ENCODE measurements at places on chromosomes 13 and 19. TPM values are rescaled to one million over a fixed set of nuclear protein-coding genes. Genes with fewer than 3 reads are reported as not detected.

GRCh38 chr19:16461630-16462051 is 10.1 kb downstream of the EPS15L1 start:
- no peak overlapping the region for H3K27ac ChIP-seq
- DNase-seq, result no peak
- H3K4me3 ChIP-seq, result no peak overlapping the region
- no peaks in the 10 kb centered on the region for H3K36me3 ChIP-seq
- H3K27me3 ChIP-seq, result no peaks in the 10 kb centered on the region

DNA sequence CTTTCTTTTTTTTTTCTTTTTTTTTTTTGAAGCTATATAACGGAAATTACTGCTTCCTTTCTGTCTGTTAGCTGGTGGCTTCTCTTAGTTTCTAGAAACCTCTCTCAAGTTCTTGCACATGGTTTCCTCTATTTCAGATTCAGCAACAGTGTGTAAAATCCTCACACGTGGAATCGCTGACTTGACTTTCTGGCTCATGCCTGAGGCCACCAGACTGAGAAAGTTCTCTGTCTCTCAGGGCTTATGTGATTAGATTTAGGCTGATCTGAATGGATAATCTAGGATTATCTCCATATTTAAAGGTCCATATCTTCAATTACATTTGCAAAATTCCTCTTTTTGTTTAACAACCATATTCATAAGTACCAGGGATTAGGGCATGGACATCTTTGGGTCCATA is 856.3 kb upstream of the SLITRK6 start:
- no peaks in the 10 kb centered on the region for H3K4me1 ChIP-seq
- no peaks in the 10 kb centered on the region for H3K27me3 ChIP-seq
- no peak overlapping the region for H3K4me3 ChIP-seq
- DNase-seq, result no peak
- no peak overlapping the region for H3K27ac ChIP-seq

- H3K4me3 ChIP-seq, result peak overlapping the region; percentile 93
- H3K4me1 ChIP-seq, result peaks cover 42% of the 10 kb centered on the region
- no peaks in the 10 kb centered on the region for H3K27me3 ChIP-seq
- peak; percentile 86 for DNase-seq
- H3K36me3 ChIP-seq, result peaks cover 17% of the 10 kb centered on the region
Measured at GRCh38 chr13:32314271-32315237, 609 bp downstream of the ZAR1L start.

DNA sequence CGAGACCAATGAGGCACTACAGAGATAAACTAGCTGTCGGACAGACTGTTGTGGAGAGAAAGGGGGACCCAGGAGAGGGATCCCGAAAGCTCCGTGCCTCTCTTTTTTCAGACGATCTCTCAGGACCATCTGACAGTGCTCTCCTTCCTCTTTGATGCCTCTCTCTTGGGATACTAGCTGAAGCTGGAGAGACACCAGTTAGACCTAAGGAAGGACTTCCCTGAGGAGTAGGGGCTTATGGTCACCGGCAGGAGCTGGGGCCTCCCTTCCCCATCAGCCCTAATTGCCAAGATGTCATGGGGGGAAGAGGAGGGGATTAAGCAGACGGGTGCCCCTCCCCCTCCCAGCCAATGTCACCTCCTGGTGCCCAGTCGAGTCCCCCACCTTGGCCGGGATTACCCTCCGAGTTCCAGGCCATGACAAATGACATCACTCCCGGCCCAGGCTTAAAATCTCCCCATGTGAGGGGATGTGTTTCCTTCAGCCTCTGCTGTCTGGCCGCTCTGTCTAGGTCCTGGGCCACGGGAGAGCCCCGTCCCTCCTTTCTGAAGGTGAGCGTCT is at the start of gene CRX:
CRX (plus strand) TSS at position 478 of the 561 bp plus-strand sequence. CDS start 12,507 bp downstream, outside the sequence.
- H3K27me3 ChIP-seq, result peaks cover 31% of the 10 kb centered on the region
- no peaks in the 10 kb centered on the region for H3K4me1 ChIP-seq

GNA15 gene
- 23.7 TPM for total RNA-seq

LMTK3 gene
- total RNA-seq, result 5.3 TPM

GRCh38 chr13:75645141-75645540 is 9.0 kb downstream of the LMO7 start:
- H3K36me3 ChIP-seq, result peaks cover 2% of the 10 kb centered on the region
- no peak overlapping the region for H3K4me3 ChIP-seq
- DNase-seq, result no peak
- H3K27ac ChIP-seq, result no peak overlapping the region
- H3K27me3 ChIP-seq, result peaks cover 3% of the 10 kb centered on the region
- peaks cover 2% of the 10 kb centered on the region for H3K4me1 ChIP-seq

PGLYRP2 gene
- total RNA-seq, result 0.12 TPM

- H3K4me1 ChIP-seq, result no peaks in the 10 kb centered on the region
- H3K4me3 ChIP-seq, result no peak within 1 kb of the TSS
- no peak within 1 kb of the TSS for H3K27ac ChIP-seq
- H3K27me3 ChIP-seq, result peaks cover 33% of the 10 kb centered on the region
- no peak for DNase-seq
Measured at GRCh38 chr19:46296722-46297461, at the start of gene HIF3A. Gene HIF3A (plus strand): TSS chr19:46297042. CDS start chr19:46297077, 35 bp downstream.

CLDN10 gene
- total RNA-seq, result not detected

ZNF728 gene
- total RNA-seq, result not detected
